ENCODE measurements at places on chromosomes 12 and 14.

GRCh38 chr12:96880220-96880619 is 26.8 kb upstream of the NEDD1 start:
- DNase-seq = no peak

GRCh38 chr14:63717702-63718101 is 10.2 kb downstream of the SGPP1 start:
- no peak for DNase-seq

DNA sequence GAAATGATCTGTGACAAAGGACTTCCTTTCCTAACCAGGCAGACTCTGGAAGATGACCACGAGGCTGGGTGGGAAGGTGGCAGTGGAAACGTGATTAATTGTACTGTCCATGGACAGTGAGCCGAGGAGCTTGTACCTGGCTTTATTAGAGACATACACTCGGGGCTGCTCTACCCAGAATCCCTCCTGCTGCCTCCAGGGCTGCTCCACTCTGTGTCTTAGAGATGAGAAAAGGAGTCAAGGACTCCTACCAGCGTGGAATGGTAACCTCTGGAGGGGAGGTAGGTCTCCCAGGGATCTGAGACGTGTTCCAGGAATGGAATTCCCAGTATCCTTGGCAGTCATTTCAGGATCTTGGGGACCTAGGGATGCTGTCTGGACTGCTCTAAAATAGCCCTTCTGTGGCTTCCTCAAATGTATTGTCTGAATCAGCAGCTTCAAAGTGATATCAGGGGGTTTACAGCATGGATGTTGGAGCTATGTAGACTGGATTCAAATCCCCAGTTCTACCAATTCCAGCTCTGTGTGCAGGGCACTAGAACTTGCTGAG is 237.8 kb downstream of the CACNA1C start:
- DNase-seq = no peak

- DNase-seq = no peak
Measured at GRCh38 chr12:124504273-124505000, 63.0 kb downstream of the NCOR2 start.

- no peak for DNase-seq
Measured at GRCh38 chr12:15693228-15693911, 95.8 kb downstream of the EPS8 start.

GRCh38 chr12:122459211-122459610 is 36.7 kb upstream of the CLIP1 start:
- no peak for DNase-seq

DNA sequence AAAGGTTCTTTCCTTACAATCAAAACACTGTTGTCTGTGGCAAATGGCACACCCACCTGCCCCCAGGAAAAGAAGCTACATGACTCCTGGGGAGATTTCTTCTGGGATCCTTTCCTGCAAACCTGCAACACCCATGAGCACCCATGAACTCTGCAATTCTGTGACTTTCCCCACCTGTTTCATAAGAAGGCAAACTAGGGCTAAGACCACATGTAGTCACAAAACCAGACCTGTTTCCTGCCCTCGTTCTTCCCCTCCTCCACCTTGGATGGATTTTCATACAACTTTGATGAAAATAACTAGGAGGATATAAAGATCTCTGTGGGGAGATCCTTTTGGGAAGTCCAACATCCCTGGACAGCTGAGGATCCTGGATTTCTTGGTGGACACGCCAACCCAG is 1084.7 kb downstream of the BCL11B start:
- no peak for DNase-seq

GRCh38 chr12:116524964-116525379 is 34.2 kb upstream of the MAP1LC3B2 start:
- DNase-seq = no peak

DNA sequence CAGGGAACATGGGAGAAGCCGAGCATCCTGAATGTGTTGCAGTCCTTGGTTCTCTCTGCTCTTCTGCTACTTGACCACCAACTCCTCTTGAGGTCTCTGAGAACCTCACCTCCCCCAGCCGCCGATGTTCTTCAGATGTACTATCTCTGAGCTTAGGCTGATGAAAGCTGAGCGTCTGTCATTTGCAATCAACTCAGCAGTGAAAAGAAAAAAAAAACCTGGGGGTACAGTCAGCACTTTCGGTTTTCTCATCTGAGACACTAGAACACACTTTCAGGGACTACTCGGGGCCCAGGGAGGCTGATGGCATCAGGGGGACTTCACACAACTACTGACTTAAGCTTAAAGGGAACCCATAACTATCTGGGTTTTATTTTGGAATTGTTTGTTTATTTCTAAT is 9.6 kb upstream of the FLVCR2 start:
- no peak for DNase-seq

DNA sequence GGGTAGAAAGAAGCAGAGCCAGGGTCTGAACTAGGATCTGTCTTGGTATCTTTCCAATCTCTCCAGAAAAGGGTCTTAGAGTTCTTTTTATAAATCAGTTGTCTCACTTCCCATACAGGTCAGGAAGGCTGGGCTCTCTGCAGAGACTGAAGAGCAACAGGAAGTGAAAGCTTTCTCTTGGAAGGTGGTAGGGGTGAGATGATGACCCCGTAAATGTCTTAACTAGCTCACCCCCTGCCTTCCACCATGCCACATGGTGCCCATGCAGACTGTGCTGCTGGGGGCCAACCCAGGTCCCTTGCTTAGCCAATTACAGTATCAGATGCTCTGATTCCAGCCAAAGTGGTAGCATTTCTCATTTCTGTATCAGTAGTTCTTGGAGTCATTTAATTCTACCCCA is 17.6 kb upstream of the RASSF8 start:
- DNase-seq = no peak

DNA sequence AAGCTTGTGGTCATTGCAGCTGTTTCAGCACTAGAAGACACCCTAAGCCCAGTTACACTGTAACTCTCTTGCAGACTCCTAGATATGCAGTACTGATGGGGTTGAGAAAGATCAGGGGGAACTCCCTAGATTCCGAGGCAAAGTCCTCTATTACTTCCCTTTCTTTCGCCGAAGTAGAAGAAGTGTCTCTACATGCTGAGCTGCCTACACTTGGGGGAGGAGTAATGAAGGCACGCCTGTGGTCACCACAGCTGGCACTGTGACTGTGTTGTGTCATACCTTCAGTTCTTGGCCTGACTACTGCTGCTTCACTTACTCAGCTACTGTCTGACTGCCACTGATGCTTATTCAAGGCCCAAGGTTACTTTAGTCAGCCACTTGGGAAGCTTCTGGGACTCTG is 35.1 kb upstream of the RPL10L start:
- DNase-seq = no peak

DNA sequence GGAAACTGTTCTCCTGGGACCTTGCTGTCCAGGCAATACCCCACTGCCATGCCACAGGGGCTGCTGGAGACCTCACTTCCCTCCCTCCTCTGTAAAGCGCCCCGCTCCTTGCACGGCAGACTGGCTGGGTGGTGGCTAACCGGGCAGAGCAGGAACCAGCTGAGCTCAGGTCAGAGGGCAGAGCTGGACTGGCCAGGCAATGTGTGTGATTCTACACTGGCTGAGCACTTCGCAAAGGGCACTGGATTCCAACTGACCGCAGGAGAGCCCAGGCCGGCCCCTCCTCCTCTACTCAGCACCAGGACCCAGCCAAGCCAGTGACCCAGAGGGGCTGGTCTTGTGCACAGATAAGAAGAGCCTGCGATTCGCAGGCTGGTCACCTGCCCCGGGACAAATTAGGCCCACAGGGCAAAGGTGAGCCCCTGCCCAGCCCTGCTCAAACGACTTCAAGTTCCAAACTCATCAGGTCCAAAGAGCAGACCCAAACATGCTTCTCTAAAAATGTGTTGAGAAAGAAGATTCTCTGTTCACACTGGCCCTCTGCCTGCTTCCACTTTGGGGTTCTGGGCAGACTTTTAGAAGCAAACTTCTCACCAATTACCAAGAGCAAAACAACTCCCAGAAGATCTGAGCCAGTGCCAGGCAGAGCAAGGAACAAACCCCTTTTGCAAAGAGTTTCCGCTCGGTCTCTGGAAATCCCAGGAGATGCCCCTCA is 54.9 kb upstream of the DIO3 start:
- DNase-seq = no peak

DNA sequence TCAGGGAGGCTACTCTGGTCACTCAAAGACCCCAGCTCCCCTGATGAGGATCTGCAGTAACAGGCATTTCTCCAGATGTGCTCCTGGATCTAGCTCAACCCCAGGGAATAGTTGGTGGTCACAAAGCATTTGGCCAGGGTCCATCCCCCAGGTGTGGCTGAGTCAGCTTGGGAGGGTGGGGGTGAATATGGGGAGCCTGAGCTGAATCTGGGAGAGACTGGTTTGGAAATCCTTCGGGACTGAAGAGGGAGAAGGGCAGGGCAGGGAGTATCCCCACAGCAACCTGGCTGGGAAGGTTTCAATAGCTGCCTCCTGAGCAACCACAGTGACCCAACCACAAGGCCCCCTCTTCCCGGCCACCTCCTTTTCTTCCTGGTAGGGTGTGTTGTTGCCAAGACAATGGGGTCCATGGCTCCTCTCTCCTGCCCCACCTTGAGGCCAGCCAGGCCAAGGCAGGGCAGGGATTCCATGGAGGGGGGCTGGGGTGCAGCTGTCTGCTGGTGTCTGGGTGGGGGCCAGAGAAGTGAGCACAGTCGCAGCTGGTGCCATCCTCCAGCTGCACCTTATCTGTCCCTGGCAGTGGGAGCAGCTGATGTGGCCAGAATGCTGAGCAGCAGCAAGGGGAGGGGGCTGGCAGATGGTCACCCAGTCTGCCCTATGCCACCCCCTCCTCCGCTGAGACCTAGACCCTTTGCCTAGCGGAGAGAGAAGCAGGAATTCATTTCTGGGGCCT is 5.5 kb downstream of the ASIC1 start:
- DNase-seq = no peak

- DNase-seq = no peak
Measured at GRCh38 chr12:128813392-128813791, 10.4 kb downstream of the SLC15A4 start.

GRCh38 chr12:92149563-92149962 is 3.9 kb upstream of the BTG1 start:
- peak; percentile 76 for DNase-seq

DNA sequence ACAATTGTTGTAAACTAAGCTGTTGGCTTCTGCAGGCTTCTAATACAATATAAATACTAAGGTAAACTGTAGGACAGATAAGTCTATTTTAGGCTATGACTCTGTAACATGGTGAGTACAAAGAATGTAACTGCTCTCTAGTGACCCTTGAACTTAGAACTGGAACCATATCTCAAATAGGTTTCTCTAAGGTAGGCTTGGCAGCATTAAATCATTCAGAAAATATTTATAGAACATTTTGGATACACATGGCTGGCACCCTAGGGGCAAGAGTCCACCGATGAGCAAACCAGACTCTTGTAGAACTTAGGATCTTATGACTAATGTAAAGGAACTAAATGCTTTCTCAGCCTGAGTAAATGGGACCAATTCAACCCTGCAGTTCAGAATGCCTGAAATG is 19.4 kb upstream of the SLC25A3 start:
- no peak for DNase-seq

DNA sequence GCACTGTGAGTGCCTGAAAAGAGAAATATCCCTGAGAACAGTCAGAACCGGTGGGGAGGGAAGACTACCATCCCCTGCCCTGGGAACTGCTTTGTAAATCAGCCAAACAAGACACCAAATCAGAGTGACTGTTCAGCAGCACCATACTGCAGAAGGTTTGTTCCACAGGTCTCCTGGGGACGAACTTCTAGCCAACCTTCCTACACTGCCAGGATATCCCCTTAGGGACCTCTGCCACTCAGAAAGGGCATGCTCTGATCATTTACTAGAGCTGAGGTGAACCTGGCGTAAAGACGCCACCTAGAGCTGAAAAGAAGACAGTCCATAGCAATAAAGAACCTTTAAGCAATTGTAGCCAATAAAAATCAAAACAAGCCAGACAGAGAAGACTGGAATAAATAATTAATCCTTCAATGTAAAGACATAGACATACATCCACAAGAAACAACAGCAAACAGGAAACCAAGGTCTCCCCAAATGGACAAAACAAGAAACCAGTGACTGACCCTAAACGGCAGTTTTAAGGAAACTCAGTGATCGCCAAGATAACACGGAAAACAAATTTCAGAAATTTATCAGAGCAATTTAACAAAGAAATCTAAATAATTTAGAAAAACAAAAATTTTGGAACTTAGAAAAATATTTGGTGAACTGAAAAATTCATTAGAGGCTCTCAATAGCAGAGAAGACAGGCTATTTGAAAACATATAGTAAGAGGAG is 228.1 kb upstream of the AMIGO2 start:
- DNase-seq = peak; percentile 13

DNA sequence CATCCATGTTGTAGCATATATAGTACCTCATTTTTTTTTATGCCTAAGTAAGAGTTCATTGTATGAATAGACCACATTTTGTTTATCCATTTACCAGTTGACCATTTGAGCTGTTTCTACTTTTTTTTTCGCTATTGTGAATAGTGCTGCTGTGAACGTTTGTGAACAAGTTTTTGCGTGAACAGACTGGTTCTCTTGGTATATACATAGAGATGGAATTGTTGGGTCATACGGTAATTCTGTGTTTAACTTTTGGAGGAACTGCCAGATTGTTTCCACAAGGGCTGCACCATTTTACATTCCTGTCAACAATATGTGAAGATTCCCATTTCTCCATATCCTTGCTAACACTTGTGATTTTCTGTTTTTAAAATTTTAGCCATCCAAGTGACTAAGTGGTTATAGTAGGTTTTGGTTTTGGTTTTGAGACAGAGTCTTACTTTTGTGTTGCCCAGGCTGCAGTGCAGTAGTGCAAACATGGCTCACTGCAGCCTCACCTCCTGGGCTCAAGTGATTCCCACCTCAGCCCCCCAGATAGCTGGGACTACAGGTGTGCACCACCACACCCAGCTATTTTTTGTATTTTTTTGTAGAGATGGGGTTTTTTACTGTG is 68.3 kb upstream of the AMN start:
- no peak for DNase-seq

- no peak for DNase-seq
Measured at GRCh38 chr12:116927244-116927940, 16.6 kb downstream of the FBXW8 start.

DNA sequence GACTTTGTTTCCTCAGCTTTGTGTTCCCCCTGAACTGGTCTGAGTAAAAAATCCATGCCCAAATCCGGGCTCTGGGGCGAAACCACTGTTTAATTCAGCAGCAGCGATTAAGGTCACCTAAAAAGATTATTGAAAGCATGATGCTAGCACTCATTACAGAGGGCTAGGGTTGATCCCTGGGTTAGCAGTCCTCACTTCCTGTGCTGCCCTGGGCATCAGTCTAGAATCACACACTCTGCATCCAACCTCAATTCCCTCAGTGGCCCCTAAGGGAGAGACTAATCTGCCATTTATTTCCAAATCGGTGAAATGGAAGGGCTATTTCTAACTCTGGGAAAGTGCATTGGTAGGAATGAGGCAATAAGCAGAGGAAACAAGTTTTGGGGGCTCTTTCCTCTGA is 107.2 kb downstream of the BTG1 start:
- DNase-seq = no peak

DNA sequence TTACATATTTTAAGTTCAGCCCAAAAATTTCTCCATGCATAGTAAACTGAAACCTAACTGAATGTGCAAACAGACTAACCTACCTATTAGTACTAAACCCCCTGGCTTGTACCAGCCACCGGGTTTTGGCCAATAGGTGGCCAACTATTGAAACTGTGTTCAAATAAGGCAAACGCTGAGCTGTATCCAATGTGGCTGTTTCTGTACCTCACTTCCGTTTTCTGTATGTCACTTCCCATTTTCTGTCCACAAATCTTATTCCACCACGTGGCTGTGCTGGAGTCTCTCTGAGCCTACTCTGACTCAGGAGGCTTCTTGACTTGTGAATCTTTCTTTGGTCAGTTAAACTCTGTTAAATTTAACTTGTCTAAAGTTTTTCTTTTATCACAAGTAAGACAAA is 6.0 kb upstream of the FBXO34 start:
- DNase-seq = no peak

Data from K562 (cell line).